Activated CD4-positive, alpha-beta T cell treated with anti-CD3 and anti-CD28 coated beads, Interleukin-2, amount 50 U/mL, for 24 hours (primary cell): ENCODE measurements at places on chromosomes 1 and 21.

GRCh38 chr1:39917825-39918224 is 16.1 kb upstream of the MYCL start:
- DNase-seq, result no peak

GRCh38 chr1:14946684-14947238 is 206.8 kb upstream of the TMEM51 start:
- DNase-seq, result no peak

DNA sequence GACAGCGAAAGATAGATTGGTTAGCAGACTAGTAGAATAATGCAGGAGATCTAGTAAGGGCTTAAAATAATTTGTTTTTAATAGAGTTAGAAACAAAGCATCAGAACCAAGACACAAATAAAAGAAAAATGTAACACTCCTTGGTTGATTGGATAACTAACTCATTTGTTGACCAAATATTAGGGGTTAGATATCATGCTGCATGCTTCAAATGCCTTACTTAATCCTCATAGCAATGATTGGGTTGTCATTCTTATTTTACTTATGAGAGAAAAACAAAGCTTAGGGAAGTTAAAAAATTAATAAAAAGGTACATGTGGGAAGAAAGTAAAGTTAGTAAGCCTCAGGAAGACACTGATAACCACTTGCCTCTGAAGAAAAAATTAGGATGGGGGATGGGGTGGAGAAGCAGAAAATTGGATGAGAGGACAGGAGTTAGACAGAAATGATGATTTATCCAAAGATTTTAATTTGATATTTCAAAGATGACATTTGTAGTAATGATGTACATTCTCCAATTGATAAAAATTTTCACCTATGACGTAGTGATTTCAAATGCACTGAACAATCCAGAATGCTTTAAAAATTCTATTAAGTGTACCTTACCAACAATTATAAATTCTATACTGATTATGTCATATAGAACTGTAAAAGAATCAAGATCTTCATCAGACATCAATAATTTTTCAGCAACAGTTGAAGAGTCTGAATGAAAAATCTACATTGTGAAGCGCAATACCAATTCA is 374.7 kb downstream of the COL11A1 start:
- no peak for DNase-seq

DNA sequence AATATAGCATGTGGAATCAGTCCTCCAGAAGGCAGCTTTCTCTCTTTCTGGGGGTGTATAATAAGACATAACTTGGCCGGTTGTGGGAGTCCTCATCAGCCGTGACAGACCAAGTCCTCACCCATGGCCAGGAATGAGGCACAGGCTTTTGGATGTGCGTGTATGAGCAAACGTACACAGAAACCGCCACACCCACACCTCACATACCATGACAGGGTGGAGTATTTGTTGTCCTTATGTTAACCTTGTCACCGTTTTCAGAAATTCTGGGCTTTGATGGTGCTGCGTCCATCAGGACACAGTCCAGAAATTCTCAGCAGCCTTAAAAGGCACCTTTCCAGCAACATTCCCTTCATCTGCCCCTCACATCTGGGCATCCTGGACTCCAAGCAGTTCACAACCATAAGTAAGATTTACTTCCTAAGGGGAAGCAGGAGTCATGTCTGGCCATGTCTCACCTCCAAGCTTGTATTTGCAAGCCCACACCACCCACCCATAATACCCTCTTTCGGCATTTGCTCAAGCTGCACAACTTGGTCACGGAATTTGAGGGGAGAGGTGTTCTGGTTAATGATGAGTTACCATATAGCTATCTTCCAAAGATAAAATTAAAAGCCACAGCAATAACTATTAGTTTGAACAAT is 12.4 kb downstream of the C1orf116 start:
- DNase-seq, result no peak

DNA sequence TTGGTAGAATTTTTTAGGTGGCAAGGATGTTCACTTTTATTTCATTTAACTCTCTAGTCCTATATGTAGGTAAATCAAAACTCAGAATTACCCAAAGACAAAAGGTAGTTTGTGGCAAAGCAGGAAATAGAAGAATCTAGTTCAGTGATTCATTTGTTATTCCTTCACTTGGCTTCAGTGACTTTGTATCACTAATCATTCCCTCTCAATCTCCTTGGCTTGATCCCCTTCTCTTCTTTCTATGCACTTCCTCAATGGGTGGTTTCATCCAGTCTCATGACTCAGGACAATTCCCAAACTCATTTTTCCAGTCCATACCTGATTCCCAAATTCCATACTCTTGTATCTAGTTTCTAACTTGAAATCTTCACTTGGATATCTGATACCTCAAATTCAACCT is 64.9 kb downstream of the PRKACB start:
- no peak for DNase-seq

- DNase-seq, result no peak
Observed at GRCh38 chr21:46443910-46444309, 14.8 kb upstream of the DIP2A start.
